Stimulated activated CD4-positive, alpha-beta T cell treated with anti-CD3 and anti-CD28 coated beads, Interleukin-15, amount 100 ng/mL, for 48 hours (primary cell): ENCODE measurements at places on chromosomes 4 and X.

DNA sequence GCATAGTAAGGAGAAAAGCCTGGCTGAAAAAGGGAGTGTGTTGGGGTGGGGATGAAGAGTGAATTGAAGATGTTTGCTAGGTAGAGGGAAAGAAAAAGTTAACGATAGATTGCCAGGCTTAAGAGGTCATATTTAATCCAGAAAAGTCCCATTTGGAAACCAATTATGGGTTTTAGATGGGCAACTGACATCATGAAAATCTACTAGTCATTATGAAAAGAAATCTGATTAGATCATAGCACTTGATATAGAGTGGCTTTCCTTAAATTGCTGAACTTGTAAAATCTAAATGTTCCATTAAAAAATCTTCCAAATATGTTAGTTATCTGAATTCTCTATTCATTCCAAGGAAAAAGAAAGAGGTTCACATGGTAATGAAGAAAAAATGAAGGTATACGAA lies 37.5 kb upstream of the IL21 start:
- DNase-seq: no peak

DNA sequence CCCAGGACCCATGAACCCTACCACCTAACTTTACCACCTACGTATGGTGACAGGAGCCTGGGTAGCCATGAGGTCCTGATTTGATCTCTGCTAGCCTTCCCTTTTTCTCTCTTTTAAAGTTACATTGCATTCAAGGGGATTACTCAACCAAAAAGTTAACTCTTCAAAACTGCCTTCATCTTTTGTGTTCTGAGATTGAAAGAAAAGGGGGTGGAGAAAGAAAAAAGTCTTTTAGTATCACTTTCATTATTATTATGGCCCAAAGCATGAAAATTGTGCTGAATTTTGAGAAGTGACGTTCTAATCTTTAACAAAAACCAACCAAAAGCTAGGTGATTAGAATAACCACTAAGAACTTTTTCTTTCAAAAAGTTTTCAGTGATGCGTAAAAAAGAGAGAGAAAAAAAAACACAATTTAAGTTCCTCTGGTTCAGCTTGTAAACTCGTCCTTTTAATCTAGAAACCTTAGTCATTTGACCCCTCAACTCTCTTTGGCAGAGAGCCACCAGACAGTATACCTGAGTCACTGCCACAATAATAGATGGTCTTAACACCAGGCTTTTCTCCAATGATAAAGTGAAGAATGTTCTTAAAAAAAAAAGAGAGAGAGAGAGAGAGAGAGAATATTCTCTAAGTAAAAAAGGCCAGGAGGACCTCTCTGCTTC lies 347.4 kb upstream of the FGF13 start:
- no peak for DNase-seq

GRCh38 chr4:7463566-7464258 lies 29.0 kb upstream of the PSAPL1 start:
- no peak for DNase-seq

DNA sequence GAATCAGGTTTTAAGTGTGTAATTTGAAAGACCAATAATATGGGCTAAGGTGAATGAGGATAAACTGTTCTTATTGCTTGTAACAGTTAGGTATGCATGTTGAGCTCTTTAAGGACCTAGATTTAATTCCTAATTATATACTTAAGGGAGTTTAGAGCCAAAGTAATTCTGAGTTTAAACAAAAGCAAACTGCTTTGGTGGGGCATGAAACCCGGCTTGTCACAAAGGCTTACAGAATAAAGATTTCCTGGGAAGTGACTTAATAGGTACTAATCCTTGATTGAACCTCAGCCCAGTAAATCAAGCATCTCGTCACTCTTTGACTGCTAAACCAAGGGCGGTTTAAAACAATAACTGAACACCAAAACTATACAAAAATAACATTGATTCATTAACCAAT lies 1324.2 kb downstream of the RPA4 start:
- no peak for DNase-seq

DNA sequence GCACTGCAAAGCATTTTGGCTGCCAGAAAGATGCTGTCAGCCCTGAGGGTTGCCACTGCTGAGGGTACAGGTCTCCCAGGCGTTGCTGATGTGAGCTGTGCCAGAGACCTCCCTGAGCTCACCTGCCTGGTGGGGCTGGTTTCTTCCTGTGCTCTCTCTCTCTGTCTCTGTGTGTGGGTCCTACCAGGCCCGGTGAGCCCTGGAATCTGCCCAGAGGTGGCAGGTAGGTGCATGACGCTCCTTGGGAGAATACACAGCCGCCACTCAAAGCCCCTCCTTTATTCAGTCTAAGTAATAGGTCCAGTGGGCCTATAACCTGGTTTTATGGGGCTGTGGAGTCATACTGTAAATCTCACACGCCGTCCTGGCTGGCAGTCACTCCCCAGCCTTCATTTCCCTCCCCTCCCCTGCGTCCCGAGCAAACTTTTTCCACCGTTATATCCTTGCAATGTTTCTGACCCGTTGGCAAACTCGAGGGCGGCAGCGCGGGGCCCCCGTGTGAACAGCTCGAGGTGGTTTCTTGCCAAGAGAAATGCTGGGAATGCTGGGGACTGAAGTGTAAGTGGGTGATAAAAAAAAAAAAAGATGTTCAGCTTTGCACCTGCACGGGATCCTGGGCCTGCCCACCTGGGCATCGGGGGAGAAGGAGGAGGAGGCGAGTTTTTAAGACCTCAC lies 245.9 kb downstream of the CRLF2 start:
- DNase-seq: no peak
